T follicular helper cell (primary cell): ENCODE measurements at places on chromosomes 2 and 18.
A peak's percentile ranks its signal among the peaks of the same experiment; 100 is the strongest.

- no peak for DNase-seq
These were observed 37.4 kb upstream of the ALPP start for GRCh38 chr2:232341061-232341738.

DNA sequence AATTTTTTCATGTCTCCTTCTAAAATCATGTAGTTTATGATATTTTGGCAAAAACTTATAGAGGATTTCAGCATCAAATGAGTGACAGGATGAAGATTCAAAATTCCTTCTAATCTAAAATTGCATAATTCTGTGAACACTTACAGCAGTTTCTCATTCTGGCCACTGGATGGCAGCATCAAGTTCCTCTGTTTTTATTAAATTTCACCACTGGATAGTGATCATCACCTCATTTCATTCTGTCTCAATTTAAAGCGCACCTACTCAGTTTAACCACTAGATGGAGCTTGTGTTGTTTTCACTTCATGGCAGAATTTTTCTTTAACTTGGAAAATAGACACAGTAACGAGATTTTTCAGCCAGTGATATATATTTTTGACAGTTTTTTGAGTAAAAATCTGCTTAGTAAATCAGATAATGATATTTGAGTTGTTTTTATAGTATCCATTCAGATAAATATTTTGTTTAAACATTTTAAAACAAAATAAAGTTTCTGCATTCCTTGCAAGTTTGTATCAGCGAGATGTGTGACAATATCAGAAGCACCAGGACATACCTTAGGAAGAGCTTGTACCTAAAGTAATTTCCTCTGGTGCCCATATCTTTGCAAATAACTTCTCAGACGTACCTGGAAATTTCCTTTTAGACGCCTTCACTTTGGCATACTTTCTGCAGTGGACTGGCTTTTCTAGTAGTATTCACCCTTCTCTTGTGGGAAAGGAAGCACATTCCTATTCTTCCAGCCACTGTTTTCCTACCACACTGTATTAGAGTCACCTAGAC is 94.7 kb upstream of the ARHGAP15 start:
- peak; percentile 30 for DNase-seq

DNA sequence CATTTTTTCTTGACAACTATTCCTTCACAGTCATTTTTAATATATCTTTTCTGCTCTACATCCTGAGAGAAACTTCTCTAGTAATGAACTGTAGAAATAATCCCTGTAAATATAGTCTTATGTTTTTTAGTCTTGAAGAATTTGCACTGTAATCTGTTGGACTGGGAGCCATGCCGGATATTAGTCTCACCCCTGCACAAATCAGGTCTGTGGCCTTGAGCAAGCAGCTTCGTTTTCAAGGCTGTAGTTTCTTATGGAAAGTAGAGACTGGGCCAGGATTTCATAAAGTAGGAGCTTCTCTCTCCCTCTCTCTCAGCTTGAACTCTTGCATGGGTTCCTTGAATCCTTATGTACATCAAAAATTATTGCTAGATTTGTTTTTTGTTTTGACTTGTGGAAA is 8.7 kb downstream of the FARP2 start:
- no peak for DNase-seq

DNA sequence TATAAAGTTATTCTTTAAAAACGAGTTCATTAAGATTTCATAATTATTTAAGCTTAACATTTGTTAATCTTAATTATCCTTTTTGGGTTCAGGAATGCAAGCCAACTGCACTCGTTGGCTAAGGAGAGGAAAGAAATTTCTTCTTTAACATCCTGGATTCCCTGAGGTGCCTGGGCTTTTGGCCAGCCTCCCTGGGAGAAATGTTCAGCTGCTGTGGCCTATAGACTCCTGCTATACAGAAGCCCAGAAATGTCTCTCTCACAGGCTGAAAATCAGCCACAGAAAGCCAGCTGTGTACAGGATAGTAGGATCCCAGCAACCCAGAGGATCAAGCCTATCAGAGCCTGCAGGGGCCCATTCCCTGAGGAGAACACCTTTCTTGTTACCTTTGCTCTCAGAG is 430.3 kb downstream of the XIRP2 start:
- no peak for DNase-seq

- DNase-seq: no peak
These were observed 345.3 kb downstream of the TSN start for GRCh38 chr2:122100756-122101155.

GRCh38 chr2:78984386-78984785 is 41.1 kb upstream of the REG3G start:
- DNase-seq: no peak

GRCh38 chr2:3142210-3142609 is 235.4 kb downstream of the EIPR1 start:
- no peak for DNase-seq
